ENCODE measurements at places on chromosomes 11 and 22. TPM values are rescaled to one million over a fixed set of nuclear protein-coding genes. Genes with fewer than 3 reads are reported as not detected.

DNA sequence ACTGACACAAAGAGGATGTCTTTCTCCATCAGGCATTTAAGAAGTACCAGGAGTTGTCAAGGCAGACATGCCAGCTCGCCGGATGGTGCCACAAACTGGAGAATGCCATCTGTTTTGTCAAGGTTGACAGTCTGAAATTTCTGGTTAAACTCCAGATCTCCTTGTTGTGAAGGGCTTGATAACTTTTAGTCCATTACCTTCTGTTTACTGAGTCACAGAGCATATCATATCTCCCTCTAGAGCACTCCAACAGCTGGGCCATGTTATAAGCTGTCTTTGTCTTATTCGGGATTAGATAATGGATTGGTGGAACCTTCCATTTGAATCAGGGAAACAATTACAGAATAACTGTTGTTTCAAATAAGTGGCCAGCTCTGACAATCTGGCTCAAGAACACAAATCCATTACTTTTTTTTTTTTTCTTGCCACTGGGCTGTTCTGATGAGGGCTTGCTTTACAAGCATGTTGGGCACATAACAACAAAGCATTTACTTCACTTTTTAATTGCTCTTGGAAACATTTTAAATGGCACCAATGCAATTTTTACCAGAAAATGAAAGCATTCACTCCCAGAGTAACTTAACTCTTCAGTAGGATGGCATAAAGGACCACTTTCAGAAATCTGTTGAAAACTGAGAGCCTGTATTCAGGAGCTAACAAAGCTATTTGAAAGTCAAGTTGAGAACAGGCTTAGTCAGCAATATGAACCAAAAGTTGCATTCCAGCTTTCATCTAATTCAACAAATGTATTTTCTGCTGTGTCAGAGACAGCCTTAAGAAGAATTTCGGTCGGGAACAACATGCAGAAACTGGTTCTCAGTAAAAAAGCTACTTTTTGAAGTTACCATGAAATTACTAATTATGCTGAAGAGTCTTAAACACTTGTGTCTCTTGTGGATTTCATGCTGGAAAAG lies 227.6 kb upstream of the PITPNB start:
- no peaks in the 10 kb centered on the region for H3K4me1 ChIP-seq
- H3K36me3 ChIP-seq = no peaks in the 10 kb centered on the region
- no peak overlapping the region for H3K27ac ChIP-seq
- DNase-seq = no peak

DNA sequence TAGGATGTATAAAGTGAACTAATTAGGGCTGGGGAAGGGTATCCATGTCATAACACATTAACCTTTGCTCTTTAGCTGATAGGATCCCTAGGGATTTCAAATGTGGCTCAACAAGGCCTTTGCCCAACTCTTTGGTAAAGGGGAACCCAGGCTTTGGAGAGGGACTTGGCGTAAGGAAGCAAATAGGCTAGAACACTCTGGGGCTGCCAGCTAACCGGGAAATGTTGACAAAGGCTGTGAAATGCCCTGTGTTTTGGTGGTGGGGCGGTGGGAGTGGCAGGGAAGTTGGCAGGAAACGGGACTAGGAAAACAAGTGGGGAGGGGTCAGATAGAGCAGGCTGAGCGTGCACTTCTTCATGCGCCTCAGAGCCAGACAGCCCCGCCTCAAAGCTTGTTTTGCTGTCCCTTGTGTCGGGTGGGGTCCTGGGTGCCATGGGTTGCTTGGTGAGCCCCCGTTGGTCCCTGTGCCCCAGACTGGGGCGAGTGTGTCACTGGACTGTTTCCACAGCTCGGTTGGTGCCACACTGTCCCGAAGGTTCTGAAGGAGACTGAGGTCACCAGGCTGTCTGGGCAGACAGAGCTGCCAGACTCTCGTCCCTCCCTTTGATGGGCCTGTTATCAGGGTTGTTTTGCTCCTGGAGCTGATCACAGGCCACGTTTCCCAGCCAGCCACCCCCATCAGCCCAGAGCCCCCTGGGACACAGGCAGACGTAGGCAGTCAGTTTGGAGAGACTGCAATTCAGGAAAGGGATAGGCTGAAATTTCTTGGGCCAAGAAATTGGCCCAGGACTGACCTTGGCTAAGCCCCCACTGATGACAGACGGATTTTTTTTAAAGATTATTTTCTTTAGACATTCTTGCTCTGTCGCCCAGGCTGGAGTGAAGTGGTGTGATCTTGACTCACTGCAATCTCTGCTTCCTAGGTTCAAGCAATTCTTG lies 19.6 kb downstream of the KCTD21 start:
- H3K27ac ChIP-seq = peak overlapping the region; percentile 69
- no peaks in the 10 kb centered on the region for H3K4me1 ChIP-seq
- peak; percentile 8 for DNase-seq
- no peaks in the 10 kb centered on the region for H3K27me3 ChIP-seq
- H3K36me3 ChIP-seq = no peaks in the 10 kb centered on the region
- no peak overlapping the region for H3K4me3 ChIP-seq

DNA sequence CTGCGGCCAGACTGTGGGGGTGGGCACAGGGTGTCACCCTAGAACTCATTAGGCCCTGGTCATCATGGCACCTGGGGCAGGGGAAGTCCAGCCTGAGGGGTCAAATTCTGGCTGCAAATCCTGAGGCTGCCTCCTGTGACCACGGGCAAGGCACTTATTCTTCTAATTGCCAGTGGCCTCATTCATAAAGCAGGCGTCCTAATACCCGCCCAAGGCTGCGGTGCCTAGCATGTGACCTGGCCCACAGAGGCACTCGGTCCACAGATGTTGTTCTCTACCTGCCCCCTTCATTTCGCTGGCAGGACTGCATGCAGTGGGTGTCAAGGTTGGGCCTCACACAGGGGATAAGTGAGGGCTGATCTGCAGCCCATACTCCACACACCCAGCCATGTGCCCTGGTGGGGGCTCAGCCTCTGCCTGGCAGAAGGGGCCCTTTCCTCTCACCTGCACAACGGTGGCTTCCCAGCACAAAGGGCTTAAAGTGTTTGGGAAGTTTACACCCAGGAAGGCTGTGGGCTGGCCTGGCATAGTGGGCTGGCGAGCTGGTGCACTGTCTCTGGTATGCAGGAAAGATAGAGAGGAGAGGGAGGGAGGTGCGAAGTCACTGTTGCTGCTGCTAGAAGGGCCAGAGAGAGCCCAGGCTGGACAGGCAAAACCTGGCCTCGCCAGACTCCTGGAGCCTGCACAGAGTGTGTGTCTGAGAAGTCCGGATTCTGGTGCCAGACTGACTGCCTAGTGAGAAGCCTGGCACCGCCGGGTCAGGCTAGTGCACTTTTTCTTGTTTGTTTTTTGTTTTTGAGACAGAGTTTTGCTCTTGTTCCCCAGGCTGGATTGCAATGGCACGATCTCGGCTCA lies 3.2 kb downstream of the MPST start:
- H3K27me3 ChIP-seq = no peaks in the 10 kb centered on the region
- H3K27ac ChIP-seq = no peak overlapping the region
- H3K4me1 ChIP-seq = peaks cover 16% of the 10 kb centered on the region
- DNase-seq = no peak

DNA sequence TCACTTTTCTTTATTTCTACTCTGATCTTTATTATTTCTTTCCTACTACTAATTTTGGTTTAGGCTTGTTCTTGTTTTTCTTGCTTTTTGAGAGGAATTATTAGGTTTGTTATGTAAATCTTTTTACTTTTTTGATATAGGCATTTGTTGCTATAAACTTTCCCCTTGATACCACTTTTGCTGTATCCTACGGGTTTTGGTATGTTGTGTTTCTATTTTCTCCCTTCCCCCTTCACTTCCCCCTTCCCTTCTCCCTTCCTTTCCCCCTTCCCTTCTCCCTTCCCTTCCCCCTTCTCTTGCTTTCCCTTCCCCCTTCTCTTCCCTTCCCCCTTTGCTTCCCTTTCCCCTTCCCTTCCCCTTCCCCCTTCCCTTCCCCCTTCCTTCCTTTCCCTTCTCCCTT lies 529.6 kb downstream of the RAB38 start:
- DNase-seq = no peak
- H3K4me1 ChIP-seq = no peaks in the 10 kb centered on the region
- no peaks in the 10 kb centered on the region for H3K36me3 ChIP-seq
- no peaks in the 10 kb centered on the region for H3K27me3 ChIP-seq
- no peak overlapping the region for H3K4me3 ChIP-seq

DNA sequence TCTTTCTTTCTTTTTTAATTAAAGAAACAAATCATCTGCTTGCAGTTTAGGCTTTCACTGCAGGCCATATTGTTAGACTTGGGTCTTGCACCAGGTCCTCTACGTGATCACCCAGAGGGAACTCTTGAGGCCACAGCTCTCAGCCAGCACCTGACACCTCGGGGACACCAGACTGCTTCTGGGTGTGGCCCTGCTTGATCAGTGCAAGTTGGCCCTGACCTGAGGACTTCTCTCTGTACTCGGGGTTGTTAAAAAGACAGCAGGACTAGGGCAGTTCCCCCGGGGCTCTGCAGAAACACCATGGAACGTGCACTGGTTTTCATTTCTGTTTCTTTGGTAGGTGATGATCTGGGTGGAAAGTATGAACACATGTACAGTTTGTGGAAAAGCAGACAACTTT lies 51.2 kb upstream of the MYO18B start:
- H3K36me3 ChIP-seq = no peaks in the 10 kb centered on the region
- no peak overlapping the region for H3K4me3 ChIP-seq
- no peaks in the 10 kb centered on the region for H3K27me3 ChIP-seq
- no peak for DNase-seq

- H3K27ac ChIP-seq = no peak overlapping the region
- H3K4me3 ChIP-seq = no peak overlapping the region
- no peaks in the 10 kb centered on the region for H3K36me3 ChIP-seq
- H3K4me1 ChIP-seq = peaks cover 4% of the 10 kb centered on the region
- no peak for DNase-seq
- H3K27me3 ChIP-seq = no peaks in the 10 kb centered on the region
Observed at GRCh38 chr22:37571258-37571991, 8.5 kb downstream of the LGALS2 start.

- no peak overlapping the region for H3K27ac ChIP-seq
- no peak overlapping the region for H3K4me3 ChIP-seq
- no peaks in the 10 kb centered on the region for H3K27me3 ChIP-seq
- no peaks in the 10 kb centered on the region for H3K4me1 ChIP-seq
Observed at GRCh38 chr11:78332174-78332866, 85.3 kb downstream of the GAB2 start.

DNA sequence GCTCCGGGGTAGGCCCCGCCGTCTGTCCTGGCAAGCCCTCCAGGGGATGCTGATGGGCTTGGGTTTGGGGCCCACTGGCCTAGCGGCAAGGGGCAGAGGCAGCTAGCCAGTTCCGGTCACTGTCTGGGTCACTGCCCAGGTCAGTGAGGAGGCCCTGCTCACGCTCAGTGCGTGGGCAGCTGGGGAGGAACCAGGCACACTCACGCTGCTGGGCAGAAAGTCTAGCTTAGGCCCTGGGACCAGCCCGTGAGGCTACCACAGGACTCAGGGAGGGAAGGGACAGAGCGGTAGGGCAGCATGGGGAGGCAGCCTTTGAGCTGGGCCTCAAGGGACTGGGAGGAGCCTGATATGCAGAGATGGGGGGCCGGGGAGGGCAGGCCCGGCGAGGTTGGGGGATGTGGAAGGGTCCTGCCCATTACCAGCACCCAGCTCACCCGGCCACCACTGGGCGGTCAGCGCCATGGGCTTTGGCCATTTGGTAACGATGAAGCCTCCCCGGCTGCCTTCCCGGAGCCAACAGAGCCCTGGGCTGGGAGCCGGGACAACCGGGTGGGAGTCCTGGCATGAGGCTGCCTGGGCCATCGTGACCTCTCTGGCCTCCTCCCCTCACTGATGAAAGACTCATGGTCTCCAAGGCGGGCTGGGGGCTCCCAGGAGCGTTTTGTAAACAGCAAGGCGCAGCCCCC lies 14.2 kb downstream of the SHISAL1 start:
- H3K4me3 ChIP-seq = no peak overlapping the region
- H3K36me3 ChIP-seq = no peaks in the 10 kb centered on the region
- peaks cover 2% of the 10 kb centered on the region for H3K27me3 ChIP-seq
- H3K4me1 ChIP-seq = no peaks in the 10 kb centered on the region

- no peak overlapping the region for H3K27ac ChIP-seq
- no peak overlapping the region for H3K4me3 ChIP-seq
- H3K27me3 ChIP-seq = no peaks in the 10 kb centered on the region
- DNase-seq = no peak
Observed at GRCh38 chr11:17439316-17439782, 37.3 kb downstream of the ABCC8 start.

DNA sequence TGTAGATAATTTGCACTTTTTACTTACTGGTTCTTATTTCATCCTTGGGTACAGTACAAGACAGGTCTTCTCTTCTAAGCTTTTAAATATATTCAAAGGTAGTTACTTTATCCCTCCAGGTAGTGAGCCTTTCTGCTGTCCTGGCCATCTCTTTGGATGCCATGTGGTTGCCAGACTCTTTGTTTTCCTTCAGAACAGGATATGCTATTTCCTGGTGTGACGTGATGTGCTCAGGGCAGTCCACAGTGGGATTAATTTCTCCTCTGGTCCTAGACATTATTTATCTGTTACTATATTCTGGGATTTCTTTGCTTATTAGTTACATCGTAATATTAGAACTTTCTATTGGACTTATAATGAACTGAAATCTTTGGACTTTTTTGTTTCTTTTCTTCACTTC lies 63.7 kb downstream of the PPP6R3 start:
- no peaks in the 10 kb centered on the region for H3K27me3 ChIP-seq
- H3K4me3 ChIP-seq = no peak overlapping the region
- no peak overlapping the region for H3K27ac ChIP-seq
- H3K36me3 ChIP-seq = no peaks in the 10 kb centered on the region
- peak; percentile 22 for DNase-seq

DNA sequence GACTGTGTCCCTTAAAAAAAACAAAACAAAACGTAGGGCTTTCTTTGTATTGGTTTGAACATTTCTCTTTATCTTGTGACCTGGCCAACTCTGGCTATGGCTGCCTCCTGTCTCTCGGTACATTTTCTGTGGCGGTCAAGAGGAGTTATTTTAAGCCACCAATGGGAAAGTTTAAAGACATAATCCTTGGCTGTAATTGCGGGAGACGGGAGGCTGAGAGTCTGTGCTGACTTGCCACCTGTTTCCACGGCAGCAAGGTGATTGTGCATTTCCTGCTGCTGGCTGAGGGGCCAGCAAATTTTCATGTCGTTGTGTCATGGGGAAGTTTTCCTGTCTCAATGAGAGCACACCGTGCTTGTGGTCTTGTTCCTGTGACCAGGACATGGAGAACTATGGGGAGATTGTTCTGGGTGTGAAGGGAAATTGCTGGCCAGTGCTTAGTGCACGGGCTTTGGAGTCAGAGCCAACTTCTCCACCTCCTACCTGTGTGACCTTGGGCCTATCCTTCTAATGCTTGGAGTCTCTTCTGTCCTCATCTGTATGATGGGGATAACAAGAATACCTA lies 11.0 kb downstream of the PTPRJ start:
- peak; percentile 44 for DNase-seq
- no peaks in the 10 kb centered on the region for H3K36me3 ChIP-seq
- peak overlapping the region; percentile 2 for H3K4me3 ChIP-seq
- H3K4me1 ChIP-seq = peaks cover 4% of the 10 kb centered on the region
- H3K27ac ChIP-seq = peak overlapping the region; percentile 74

TRIM3 gene
- 23.7 TPM for total RNA-seq

DEUP1 gene
- 1.2 TPM for total RNA-seq

FAM89B gene
- 68.6 TPM for total RNA-seq

ANAPC15 gene
- 54.2 TPM for total RNA-seq

KIRREL3 gene
- not detected for total RNA-seq

SEPTIN5 gene
- 96.2 TPM for total RNA-seq

MISFA gene
- total RNA-seq = 0.82 TPM

PRRG4 gene
- 5.2 TPM for total RNA-seq

CD3D gene
- 0.55 TPM for total RNA-seq

TSPAN18 gene
- total RNA-seq = 4.1 TPM

All from prostate gland (tissue), 2 donors.